Activated CD8-positive, alpha-beta memory T cell treated with anti-CD3 and anti-CD28 coated beads, Interleukin-2, amount 10 ng/mL, durations not matched to agents 7 days and 5 days (primary cell): ENCODE measurements at places on chromosomes 6 and 20. TPM values are rescaled to one million over a fixed set of nuclear protein-coding genes. Genes with fewer than 3 reads are reported as not detected.

The ZC2HC1B gene
- not detected for total RNA-seq

The ZNF311 gene
- 0.40 TPM for total RNA-seq

The PAK5 gene
- not detected for total RNA-seq

The STMND1 gene
- total RNA-seq: not detected

The GUCA1A gene
- total RNA-seq: not detected
